Colonic mucosa (tissue), 4 donors: ENCODE measurements at places on chromosomes 6 and 20. TPM values are rescaled to one million over a fixed set of nuclear protein-coding genes. Genes with fewer than 3 reads are reported as not detected.

MYB gene
- 78.0 TPM for total RNA-seq

MUC22 gene
- not detected for total RNA-seq

- H3K27ac ChIP-seq = no peak overlapping the region
- H3K4me1 ChIP-seq = no peaks in the 10 kb centered on the region
- H3K4me3 ChIP-seq = no peak overlapping the region
These were observed 86.6 kb upstream of the STXBP5 start for GRCh38 chr6:147117580-147117979.

DNA sequence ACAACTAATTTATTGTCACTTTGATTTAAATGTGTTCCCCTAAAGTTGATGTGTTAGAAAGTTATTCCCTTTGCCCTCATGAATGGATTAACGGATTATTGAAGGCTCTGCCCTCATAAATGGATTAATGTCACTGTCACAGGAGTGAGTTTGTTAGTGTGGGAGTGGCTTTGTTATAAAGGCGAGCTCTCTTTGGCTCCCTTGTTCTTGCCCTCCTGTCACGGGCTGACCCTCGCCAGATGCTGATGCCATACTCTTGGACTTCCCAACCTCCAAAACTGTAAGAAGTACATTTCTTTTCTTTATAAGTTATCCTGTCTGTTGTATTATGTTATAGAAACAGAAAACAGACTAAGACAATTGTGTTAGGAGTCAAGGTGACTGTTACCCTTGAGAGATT, 22.7 kb upstream of the POPDC3 start:
- no peak overlapping the region for H3K4me3 ChIP-seq
- no peak overlapping the region for H3K27ac ChIP-seq
- no peak for DNase-seq
- H3K36me3 ChIP-seq = no peaks in the 10 kb centered on the region

- H3K4me3 ChIP-seq = no peak overlapping the region
- H3K27ac ChIP-seq = no peak overlapping the region
- no peaks in the 10 kb centered on the region for H3K4me1 ChIP-seq
- H3K36me3 ChIP-seq = no peaks in the 10 kb centered on the region
- no peaks in the 10 kb centered on the region for H3K27me3 ChIP-seq
These were observed 81.4 kb downstream of the ANKS1A start for GRCh38 chr6:34970488-34970887.

DNA sequence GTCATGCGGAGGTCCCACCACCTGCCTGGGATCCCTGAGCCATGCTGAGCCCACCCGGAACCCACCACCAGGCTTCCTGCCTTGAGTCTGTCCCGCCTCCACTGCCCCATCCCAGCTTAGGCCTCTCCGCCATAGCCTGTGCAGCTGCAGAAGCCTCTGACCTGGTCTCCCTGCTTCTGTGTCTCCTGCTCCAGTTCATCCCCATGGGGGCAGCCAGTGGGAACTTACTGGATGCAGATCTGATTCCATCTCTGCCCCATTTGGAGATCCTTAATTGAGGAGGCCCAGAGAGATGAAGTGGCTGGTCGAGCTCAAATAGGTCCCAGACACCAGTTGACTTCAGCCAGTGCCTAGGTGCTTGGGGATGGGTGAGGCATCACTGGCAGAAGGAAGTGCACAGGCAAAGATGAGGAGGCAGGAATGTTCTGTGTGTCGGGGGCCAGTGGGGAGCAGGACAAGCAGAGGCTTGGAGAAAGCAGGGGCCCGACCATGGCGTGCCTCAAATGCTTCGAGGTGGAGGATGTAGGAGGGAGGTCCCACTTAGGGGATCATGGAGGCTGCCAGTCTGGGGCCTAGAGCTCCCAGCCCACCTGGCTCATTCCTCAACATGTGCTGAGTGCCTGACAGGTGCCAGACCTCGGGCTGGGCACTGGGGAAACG, 112.8 kb downstream of the TOX2 start:
- no peak overlapping the region for H3K27ac ChIP-seq
- H3K4me1 ChIP-seq = no peaks in the 10 kb centered on the region
- no peaks in the 10 kb centered on the region for H3K27me3 ChIP-seq
- DNase-seq = no peak

- H3K4me3 ChIP-seq = no peak overlapping the region
- no peaks in the 10 kb centered on the region for H3K4me1 ChIP-seq
- H3K27me3 ChIP-seq = no peaks in the 10 kb centered on the region
- no peaks in the 10 kb centered on the region for H3K36me3 ChIP-seq
- no peak overlapping the region for H3K27ac ChIP-seq
These were observed 45.0 kb downstream of the TFAP2A start for GRCh38 chr6:10369896-10370295.

- peaks cover 6% of the 10 kb centered on the region for H3K4me1 ChIP-seq
- H3K27ac ChIP-seq = peak overlapping the region; percentile 27
- H3K36me3 ChIP-seq = no peaks in the 10 kb centered on the region
- no peak for DNase-seq
- no peaks in the 10 kb centered on the region for H3K27me3 ChIP-seq
- no peak overlapping the region for H3K4me3 ChIP-seq
These were observed 27.1 kb downstream of the SYNJ2 start for GRCh38 chr6:158008864-158009113.

DNA sequence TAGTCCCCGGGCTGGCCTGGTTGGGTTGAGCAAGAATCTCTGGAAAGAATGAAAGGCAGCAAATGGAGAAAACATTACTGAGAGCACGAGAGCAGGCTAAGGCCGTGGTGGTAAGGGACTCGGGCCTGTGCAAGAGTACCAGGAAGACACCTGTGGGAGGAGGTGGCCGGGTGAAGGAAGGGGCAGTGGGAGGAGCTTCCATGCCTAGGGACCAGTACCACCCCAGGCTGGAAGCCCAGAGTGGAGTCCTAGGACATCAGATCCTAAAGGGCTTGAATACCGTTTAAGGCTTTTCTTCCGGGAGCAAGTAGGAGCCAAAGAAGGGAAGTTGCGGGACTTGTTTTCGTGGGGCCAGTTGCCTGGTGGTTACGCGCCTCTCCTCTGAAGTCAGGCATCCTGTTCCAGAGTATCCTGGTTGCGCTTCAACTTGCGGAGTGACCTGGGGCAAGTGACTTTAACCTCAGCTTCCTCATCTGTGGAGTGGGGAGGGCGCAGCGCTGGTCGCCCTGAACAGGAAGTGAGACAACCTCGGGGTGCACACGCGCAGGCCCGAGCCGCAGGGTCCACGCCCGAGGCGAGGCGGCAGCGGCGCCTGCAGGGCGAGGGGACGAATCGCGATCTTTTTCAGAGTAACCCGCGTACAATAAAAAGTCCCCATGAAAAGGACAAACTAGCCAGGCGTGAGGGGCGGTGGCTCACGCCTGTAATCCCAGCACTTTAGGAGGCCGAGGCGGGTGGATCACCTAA, 1.1 kb upstream of the TPD52L2 start:
- DNase-seq = peak; percentile 87
- peaks cover 3% of the 10 kb centered on the region for H3K36me3 ChIP-seq
- peak overlapping the region; percentile 94 for H3K4me3 ChIP-seq
- H3K27ac ChIP-seq = peak overlapping the region; percentile 97

- H3K36me3 ChIP-seq = no peaks in the 10 kb centered on the region
- H3K27me3 ChIP-seq = no peaks in the 10 kb centered on the region
- H3K4me3 ChIP-seq = no peak overlapping the region
These were observed 11.0 kb downstream of the UTRN start for GRCh38 chr6:144295981-144296767.

- H3K4me1 ChIP-seq = no peaks in the 10 kb centered on the region
- no peaks in the 10 kb centered on the region for H3K36me3 ChIP-seq
- H3K27me3 ChIP-seq = no peaks in the 10 kb centered on the region
- no peak overlapping the region for H3K4me3 ChIP-seq
These were observed 66.9 kb downstream of the COL19A1 start for GRCh38 chr6:69933239-69933638.

- no peak for DNase-seq
- no peak overlapping the region for H3K4me3 ChIP-seq
- no peaks in the 10 kb centered on the region for H3K36me3 ChIP-seq
- no peak overlapping the region for H3K27ac ChIP-seq
These were observed 109.5 kb downstream of the MEI4 start for GRCh38 chr6:77762386-77762785.

- no peaks in the 10 kb centered on the region for H3K27me3 ChIP-seq
- H3K4me3 ChIP-seq = no peak overlapping the region
- no peak for DNase-seq
- H3K27ac ChIP-seq = no peak overlapping the region
These were observed 11.4 kb downstream of the PLCB1 start for GRCh38 chr20:8143474-8143873.

- no peak overlapping the region for H3K4me3 ChIP-seq
- peaks cover under 1% of the 10 kb centered on the region for H3K4me1 ChIP-seq
- DNase-seq = peak; percentile 26
- H3K27me3 ChIP-seq = no peaks in the 10 kb centered on the region
- H3K27ac ChIP-seq = no peak overlapping the region
These were observed 11.9 kb downstream of the PYGB start for GRCh38 chr20:25259788-25260254.
